Activated CD8-positive, alpha-beta T cell treated with anti-CD3 and anti-CD28 coated beads, Interleukin-2, amount 10 ng/mL, durations not matched to agents 7 days and 5 days (primary cell): ENCODE measurements at places on chromosomes 6 and 20. TPM values are rescaled to one million over a fixed set of nuclear protein-coding genes. Genes with fewer than 3 reads are reported as not detected.

DNA sequence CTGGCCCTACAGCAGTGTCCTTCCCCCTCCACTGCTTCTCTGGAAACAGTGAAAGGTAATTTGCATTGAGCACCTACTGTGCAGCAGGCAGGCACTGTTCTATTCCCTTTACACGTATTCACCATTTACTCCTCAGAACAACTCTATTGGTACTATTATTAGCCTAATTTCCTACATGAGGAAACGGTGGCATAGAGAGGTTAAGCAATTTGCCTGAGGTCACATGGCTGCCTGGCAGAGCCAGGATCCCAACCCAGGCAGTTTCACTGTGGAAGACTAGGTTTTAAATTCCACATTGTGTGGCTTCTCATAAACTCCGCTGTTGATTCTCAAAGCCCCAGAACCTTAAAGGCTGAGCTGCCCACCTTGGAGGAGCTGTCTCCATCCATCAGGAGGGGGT is 72.7 kb downstream of the CLIC5 start:
- DNase-seq = no peak

DNA sequence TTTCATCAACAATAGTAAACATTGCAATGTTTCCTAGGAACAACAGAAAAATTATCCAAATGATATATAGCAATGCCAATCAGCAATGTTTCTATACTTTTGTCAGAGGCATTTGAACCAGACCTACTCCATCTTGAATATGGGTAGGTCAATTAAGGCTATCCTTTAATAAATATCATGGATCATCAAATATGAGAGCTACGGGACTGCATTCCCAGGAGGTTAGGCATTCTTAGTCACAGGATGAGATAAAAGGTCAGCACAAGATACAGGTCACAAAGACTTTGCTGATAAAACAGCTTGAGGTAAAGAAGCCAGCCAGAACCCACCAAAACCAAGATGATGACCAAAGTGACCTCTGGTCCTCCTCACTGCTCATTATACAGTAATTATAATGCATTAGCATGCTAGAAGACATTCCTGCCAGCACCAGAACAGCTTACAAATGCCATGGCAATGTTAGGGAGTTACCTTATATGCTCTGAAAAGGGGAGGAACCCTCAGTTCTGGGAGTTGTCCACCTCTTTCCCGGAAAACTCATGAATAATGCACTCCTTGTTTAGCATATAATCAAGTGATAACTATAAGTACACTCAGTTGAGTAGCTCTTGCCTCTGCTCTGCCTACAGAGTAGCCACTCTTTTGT is 8.6 kb upstream of the SERPINB6 start:
- no peak for DNase-seq

- DNase-seq = no peak
These were observed 37.6 kb downstream of the ZNF391 start for GRCh38 chr6:27426045-27426620.

Gene NNAT
- total RNA-seq = 0.32 TPM

Gene COL11A2
- total RNA-seq = 0.83 TPM

DNA sequence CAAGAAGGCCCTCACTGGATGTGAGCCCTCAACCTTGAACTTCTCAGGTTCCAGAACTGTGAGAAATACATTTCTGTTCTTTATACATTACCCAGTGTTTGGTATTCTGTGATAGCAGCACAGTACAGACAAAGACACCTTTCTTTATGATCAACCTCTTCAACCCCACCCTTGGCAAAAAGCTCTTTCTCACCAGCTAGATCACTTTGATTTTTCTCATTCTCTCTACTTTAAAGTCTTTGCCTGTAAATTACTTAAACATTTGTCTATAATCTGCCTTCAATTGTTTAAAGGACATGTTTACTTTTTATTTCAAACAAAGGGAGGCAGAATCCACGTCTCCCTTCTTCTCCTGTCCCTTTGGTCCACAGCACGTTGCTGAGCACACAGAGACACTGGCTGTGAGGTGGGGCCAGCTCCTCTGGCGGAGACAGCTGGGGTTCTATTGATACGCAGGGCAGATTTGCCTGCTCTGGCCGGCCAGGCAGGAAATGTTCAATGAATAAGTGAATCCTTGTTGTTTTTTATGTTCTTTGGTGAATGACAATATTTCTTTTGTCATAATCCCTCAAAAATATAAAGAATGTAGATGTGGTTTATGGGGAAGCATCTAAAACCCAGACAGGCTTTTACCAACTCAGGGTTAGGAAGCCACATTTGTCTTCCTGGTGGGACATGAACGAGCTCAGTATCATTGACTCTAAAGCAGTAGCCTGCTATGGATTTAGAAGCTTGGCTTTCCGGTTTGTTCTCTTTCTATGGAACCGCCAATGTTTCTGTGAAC is 52.9 kb downstream of the NEDD9 start:
- no peak for DNase-seq

DNA sequence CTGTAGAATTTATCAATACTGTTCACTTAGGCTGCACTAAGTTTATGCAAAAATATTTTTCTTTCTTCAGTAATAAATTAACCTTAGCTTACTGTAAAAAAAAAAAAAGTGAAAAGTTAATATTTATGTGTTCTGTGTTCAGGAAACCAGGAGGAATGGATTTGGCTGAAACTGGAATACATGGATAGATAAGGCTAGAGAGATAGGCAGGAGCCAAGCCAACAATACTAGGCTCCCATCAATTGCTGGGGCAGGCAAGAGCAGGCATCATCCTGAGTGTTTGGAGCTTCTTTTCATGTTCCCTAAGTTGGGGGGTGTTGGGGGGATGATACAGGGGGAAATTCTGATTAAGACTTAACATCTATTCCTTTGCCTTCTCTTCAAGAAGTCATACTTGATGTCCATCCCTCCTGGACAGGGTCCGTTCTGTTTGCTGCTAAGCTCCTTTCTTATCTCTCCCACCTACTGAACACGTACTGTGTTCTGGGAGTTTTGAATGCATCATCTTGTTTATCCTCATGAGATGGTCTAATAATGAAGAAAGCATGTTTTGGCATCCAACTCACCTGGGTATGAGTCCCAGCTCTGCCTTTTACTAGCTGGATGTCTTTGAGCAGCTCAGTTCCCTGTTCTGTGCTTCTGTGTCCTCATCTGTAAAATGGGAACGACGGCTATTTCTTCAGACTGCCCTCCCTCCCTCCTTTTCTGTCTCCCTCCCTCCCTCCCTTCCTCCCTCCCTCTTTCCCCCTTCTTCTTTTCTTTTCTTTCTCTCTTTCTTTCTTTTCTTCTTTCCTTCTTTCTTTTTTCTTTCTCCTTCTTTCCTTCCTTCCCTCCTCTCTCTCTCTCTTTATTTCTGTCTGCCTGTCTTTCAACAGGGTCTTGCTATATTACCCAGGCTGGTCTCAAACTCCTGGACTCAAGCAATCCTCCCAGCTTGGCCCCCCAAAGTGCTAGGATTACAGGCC is 6.4 kb upstream of the PROCR start:
- DNase-seq = no peak

- DNase-seq = no peak
These were observed 31.1 kb upstream of the RGS17 start for GRCh38 chr6:153162172-153162571.

DNA sequence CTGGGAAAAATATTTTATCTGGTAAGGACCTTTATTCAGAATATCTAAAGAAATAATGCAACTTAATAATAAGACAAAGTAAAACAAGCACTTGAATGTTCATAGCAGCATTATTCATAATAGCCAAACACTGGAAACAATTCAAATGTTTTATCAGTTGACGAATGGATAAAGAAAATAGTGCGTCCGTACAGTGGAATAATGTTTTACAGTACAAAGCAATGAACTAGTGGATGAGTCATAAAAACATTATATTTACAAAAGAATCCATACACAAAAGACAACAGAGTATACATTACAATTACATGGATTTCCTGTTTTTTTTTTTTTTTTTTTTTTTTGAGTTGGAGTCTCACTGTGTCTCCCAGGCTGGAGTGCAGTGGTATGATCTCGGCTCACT is 12.7 kb downstream of the SMAP1 start:
- no peak for DNase-seq

DNA sequence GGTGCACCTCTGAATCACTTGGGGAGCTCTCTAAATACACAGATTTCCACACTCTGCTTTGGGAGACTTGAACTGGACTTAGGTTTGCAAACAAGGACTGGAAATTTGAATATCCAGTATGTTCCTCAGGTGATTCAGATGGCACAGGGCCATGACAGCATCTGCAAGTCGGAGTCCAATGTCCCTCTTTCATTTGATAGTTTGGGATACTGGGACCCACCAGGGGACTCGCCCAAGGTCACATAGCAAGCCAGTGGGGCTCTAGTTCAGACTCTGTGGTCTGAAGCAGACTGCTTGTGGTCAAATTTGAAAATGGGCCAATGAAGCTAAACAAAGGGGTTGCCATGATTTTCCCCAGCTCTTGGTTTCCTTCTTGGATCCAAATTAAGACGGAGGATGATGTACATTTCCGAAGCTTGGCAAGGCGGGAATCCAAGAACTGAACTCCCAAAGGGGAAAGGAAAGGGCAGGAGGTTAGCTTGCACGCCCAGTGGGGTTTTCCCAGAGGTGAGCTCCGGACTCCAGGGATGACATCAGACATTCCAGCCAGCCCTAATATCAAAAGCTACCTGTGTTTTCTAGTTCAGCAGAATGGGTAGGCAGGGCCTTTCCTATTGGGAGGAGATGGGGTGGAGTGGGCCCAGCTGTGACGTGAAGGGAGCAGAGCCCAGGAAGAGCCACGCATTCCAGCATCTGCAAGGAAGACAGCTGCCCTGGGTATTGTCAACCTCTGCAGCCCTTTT is 3.4 kb upstream of the SYS1 start:
- no peak for DNase-seq

GRCh38 chr6:39936857-39937256 is 2.6 kb upstream of the MOCS1 start:
- no peak for DNase-seq

Gene LY6G6C
- total RNA-seq = not detected

Gene TPBG
- not detected for total RNA-seq

Gene HLA-DRA
- total RNA-seq = 30.9 TPM

Gene SSR1
- 122 TPM for total RNA-seq

DNA sequence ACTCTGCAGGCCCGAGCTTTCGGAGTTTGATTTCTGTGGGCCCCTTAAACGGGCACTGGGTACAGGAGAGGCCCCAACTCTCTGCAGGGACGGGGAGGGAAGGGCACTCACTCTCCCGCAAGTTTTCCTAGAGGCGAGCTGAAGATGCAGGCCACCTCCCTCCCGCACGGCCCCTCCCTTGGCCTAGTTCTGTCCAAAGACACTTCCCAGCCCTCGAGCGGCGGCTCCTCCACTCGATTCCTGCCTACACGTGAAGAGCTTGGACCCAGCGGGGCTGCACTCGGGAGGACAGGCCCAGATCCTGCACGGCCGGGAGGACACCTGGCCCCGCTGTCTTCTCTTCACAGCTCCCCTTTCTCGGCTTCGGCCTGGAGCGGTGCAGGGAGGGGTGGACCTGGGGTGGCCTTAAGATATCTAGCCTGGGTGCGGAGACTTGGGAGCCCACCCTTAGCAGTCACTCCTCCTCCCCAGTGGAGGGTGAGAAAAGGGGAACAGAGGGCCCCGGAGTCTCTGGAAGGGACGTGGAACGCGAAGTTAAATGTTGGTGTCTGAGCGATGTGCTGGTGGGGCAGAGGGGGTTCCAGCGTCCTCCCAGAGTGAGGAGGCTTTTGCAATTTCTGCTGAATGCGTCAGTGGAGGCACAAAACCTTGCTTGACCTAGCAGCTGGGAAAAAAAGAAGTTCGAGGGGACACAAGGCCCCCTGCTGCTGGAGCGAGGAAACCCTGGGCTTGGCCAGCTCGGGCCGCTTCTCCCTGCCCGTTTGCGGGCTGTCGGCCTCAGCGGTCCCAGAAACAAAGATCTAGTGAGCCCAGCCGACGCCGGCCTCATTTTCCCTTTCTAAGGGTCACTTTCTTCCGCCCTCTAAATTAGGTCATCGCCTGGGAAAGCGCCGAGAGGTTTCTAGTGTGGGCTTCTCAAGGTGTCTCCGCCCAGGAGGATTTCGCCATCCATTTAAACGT is 4.9 kb downstream of the OLIG3 start:
- DNase-seq = no peak

DNA sequence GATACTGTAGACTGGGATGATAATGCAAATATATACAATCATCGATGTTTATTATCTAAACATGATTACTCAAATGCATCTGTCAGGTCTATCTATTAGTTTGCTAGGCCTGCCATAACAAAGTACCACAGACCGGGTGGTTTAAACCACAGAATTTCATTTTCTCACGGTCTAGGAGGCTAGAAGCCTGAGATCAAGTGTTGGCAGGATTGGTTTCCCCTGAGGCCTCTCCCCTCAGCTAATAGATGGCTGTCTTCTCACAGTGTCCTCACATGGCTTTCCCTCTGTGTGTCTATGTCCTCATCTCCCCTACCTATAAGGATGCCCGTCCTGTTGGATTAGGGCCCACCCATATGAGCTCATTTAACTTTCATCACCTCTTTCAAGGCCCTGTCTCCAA is 512.6 kb upstream of the SLC35B3 start:
- DNase-seq = no peak

Gene MATN4
- total RNA-seq = 0.39 TPM

DNA sequence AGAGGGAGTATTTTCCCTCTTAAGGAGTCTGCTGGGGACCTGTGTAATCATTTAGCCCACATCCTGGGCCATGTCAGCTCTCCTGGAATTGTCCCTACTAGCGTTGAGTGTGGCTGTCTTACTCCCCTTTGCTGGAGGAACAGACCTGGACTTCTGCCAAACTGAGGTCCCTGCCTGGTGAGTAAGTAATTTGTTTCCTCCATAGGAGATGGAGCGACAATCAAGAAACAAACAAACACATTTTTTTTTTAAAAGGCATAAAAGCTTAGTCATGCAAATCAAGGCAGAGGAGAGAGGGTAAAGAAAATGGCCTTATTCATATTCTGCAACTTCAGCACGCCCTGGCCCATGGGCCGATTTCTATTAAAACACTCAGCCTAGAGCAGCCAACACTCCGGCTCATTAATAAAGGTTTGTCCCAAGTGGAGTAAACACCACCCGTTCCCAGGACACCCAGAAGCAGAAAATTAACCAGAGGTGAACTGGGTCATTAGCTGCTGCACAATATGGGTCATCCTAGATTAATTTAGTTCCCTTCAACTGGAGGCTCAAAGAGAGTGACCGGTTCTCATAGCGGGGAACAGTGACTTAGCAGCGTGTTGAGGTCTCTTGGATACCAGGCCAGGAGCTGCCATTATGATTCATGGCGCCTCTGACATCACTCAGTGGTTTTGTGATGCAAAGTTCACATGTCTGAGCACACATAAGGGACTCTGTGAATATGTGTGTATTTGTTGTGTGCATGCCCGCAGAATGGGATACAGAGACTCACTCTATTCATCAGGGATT is 165.0 kb upstream of the SULF2 start:
- DNase-seq = no peak

DNA sequence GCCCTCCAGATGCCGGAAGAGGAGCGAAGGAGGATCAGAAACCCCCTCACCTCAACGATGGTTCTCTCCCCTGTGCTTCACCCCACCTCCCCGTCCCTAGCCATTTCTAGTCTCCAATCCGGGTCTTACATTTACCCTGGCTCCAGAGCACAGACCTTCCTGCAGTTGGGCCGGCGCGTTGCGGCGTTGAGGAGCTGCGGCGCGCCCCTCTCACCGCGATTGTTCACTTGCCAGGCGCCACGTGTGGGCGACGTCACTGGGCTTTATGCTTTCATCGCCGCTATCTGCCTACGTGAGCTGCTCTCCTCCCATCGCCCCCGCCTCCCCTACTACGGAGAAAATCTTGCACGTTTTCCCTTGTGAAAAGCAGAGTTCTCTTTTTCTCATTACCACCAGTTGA is at the start of gene CRISP2:
CRISP2 (minus strand) TSS at position 198 of the 400 bp plus-strand sequence. CDS start 4,347 bp downstream, outside the sequence.
- no peak for DNase-seq
